ENCODE measurements at places on chromosomes 2 and 18. TPM values are rescaled to one million over a fixed set of nuclear protein-coding genes. Genes with fewer than 3 reads are reported as not detected.

GRCh38 chr2:32058130-32058529 lies 5.2 kb upstream of the SPAST start:
- no peak for DNase-seq

GRCh38 chr18:5380586-5380985 lies 85.1 kb upstream of the ZBTB14 start:
- DNase-seq = no peak

GRCh38 chr2:18899725-18900124 lies 310.4 kb upstream of the NT5C1B start:
- no peak for DNase-seq

CTAGE1 gene
- not detected for total RNA-seq

IMP4 gene
- total RNA-seq = 69.1 TPM
